ENCODE measurements at places on chromosomes 2 and 18.

- peak; percentile 46 for DNase-seq
Observed at GRCh38 chr18:7301094-7301493, 70.2 kb downstream of the LRRC30 start.

DNA sequence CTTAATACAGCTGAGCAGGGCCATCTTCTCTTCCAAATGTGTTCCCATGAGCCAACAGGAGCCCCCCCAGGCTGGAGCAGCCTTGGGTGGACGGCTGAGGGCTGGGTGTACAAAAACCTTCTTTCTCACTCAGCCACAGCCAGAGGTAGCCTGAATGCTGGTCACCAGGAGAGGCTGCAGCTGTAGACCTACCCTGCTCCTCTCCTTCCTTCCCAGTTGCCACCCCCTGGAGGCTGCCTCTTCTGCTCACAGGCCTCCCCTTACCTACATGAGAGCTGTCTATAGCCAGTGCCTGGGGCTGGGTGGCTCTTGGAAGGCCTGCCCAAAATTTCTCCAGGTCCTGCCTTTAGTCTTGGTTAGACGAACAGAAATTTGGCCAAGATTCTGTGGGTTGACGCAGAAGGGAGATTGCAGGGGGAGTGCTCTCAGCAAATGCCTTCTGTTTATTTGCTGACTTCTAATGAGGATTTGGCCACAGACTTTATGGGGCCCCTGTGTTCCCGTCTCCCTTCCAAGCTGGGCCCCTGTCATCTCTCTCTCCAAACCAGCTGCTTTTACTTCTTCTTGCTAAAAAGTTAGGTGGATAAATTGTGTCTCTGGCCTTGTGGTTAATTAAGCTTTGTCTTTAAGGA, 18.3 kb downstream of the CELF4 start:
- no peak for DNase-seq

- no peak for DNase-seq
Observed at GRCh38 chr18:79429785-79430281, 34.1 kb downstream of the NFATC1 start.

GRCh38 chr2:39996653-39997080, 217.6 kb upstream of the THUMPD2 start:
- no peak for DNase-seq

- no peak for DNase-seq
Observed at GRCh38 chr2:238066218-238066617, 5.4 kb downstream of the SCLY start.

DNA sequence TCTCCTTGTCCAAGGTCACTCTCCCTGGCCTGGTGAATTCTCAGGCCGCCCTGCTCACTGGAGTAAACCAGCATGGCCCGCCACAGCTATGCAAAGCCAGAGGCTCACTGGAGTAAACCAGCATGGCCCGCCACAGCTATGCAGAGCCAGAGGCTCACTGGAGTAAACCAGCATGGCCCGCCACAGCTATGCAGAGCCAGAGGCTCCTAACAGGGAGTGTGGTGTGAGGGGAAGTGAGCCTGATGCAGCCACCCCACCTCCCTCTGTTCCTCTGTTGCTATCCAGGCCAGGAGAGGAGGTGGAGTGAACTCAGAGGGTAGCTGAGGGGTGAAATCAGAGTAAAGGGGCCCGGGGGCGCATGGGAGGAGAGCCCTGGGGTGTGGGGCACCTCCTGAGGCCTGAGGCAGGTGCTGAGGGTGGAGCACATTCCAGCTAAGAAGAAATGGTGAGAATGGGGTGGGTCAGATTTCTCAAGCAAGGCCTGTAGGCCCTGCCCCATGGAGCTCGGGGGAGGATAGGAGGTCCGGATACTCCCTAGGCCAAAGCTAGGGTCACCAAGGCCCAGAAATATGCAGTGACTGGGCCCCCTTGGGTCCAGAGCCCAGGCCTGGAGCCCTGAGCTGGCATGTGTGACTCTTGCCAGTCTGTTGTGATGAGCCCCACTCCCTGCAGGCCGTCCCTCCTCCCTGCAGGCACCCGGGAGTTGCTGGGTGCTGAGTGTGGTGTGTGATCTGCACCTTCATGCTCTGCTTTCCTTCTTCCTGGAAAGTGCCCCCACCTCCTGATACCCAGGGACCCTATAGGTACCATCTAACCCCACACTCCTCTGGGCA, 1.5 kb downstream of the ATP6V1B1 start:
- DNase-seq: no peak

DNA sequence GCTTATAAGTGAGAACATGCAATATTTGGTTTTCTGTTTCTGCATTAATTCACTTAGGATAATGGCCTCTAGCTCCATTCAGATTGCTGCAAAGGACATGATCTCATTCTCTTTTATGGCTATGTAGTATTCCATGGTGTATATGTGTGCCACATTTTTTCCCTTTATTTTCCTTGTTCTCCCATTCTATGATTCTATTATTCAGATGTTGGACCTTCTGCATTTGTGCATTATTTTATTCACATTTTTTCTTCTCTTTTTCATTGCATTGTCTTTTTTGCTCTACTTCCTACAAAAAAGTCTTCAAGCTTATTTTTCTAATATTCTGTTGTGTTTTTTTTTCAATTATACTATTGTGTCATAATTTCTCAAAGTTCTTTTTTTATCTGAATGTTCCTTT, 11.1 kb upstream of the ANTXR1 start:
- DNase-seq: no peak

DNA sequence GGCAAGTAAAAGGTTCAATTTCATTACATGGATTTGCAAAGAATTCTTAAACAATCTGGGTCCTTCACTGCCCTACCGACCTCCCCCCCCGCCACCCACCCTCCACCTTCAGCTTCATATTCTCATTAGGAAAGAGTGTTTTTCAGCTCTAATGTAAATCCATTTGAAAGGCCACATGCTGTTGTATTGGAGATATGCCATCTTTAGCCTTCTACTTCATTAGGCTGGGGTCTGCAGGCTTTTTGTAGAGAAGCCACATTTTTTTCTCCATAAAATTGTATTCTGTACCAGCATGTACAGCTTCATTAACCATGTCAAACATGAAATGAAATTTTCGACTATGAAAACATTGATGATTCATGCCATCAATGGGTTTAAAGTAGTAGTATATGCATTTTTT, 42.8 kb upstream of the THUMPD2 start:
- DNase-seq: peak; percentile 15

Data from NCI-H69 (cell line).